Caki2 (cell line): ENCODE measurements at places on chromosomes 16 and 17.
A peak's percentile ranks its signal among the peaks of the same experiment; 100 is the strongest.

GRCh38 chr17:48878920-48879898 is 13.4 kb upstream of the ATP5MC1 start:
- peak; percentile 55 for DNase-seq

DNA sequence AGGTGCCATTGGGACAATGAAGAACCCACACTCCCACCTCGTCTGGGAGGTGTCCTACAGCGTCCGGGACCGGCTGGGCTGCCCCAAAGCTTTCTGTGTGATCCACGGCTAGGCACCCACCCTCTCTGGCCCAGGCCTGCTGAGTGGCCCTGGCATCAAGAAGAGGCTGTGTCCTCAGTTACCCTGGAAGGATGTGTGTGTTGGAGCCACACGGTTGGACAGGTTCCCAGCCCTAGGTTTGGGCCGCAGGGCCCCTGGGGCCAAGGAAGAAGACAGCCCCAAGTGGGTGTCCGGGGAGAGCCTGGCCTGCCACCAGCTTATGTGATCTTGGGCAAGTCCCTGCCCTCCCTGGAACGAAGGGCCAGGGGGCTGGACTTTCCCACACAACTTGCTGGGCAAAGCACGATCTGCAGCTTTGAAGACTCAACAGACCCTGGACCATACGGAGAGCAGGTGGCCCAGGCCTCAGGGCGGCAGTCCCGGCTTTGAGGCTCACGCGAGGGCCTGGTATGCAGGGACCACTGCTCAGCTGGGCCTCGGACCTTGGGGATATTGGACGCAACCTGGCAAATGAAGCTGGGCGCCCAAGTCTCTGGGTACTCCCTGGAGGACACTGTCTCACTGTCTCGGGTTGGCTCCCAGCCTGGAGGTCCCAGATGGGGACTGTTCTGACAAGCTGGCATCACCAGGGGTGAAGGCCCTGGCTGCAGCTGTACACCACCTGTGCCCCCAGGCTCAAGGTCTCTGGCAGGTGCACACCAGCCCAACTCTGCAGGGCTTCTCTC is 17.5 kb downstream of the MYBBP1A start:
- DNase-seq: no peak

DNA sequence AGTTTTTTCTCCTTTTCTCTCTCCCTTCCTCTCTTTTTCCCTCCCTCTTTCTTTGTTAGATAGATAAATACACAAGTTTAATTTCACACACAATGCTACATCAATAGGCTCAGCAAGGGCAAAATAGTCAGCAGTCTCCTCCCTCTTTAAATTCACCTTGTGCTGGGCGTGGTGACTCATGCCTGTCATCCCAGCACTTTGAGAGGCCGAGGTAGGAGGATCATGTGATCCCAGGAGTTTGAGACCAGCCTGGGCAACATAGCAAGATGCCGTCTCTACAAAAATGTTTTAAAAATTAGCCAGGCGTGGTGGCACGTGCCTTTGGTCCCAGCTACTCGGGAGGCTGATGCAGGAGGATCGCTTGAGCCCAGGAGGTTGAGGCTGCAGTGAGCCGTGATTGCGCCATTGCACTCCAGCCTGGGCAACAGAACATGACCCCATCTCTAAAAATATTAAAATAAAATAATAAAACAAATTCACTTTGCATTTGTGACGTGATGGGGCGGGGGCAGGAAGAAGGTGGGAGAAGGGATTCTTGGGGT is 27.4 kb downstream of the IL21R start:
- no peak for DNase-seq

DNA sequence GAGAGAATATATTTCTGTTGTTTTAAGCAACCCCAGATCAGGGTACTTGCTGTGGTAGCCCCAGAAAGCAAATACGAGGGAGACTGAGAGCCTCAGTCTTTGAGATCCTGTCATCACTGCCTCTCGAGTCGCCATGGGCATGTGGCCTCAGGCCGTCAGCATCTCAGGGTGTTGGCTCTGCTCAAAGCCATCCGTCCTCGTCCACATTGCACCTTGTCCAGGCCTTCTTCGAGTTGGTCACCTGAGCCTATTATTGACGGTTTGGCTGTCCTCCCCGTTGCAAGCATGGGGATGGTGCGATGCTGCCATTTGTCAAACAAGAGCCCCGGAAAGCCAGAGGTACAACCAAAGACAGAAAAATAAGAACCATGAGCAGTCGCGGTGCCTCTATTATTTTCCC is 136.9 kb downstream of the IRF8 start:
- DNase-seq: no peak

DNA sequence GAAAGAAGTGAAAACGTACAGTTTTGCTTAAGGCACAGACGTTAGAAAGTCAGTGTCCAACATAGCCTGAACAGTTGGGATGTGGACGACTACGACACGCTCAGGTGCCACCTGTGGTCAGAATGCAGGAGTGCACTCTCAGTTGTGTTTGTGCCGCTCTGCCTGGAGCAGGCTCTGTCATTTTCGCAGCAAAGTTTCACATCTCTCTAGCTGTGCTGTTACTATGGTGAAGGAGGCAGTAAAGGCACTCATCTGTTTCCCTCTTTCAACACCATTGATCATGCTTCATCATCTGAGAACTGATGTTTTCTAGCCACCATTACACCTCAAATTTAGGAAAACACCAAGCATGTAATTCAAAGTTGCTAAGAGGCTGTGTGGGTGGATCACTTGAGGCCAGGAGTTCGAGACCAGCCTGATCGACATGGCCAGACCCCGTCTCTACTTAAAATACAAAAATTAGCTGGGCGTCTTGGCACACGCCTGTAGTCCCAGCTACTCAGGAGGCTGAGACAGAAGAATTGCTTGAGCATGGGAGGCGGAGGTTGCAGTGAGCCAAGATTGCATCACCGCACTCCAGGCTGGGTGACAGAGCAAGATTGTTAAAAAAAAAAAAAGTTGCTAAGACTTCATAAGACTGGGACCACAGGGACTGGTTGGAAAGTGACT is 44.9 kb upstream of the DNAJA2 start:
- peak; percentile 7 for DNase-seq

GRCh38 chr17:16329519-16330271 is 23.6 kb downstream of the CENPV start:
- DNase-seq: peak; percentile 83

- no peak for DNase-seq
Measured at GRCh38 chr17:50469671-50470305, 1.1 kb upstream of the CHAD start.

- peak; percentile 90 for DNase-seq
Measured at GRCh38 chr16:18983565-18984434, at the start of gene TMC7. TMC7 (plus strand) TSS chr16:18983934; CDS start chr16:18984064, 130 bp downstream.

DNA sequence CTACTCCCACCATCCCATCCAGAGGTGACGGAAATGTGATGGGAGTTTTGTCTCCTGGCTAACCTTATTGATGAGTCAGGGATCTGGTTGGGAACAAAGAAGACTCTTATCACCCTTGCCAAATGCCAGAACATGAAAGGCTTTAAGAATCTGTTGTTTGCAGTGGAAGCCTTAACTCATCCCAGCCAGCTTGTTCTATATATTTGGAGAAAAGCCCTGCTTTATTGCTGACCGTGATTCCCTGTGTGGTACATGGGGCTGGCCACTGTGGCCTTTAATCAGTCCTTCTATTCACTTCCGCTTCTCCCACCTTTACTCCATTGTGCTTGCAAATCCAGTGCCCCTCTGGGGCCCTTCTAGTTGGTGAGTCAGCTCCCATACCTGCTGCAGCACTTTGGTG is 156.6 kb downstream of the PHKB start:
- DNase-seq: no peak

- DNase-seq: no peak
Measured at GRCh38 chr17:7857713-7858521, at the start of gene CYB5D1. CYB5D1 (plus strand) TSS chr17:7858003; CDS start chr17:7858135, 132 bp downstream.
